Retinal pigment epithelial cell (primary cell): ENCODE measurements at places on chromosomes 4 and X.

- DNase-seq: no peak
Observed at GRCh38 chr4:71210823-71211222, 128.0 kb upstream of the SLC4A4 start.

GRCh38 chr4:46698891-46699290 lies 210.2 kb downstream of the COX7B2 start:
- no peak for DNase-seq

- no peak for DNase-seq
Observed at GRCh38 chr4:108030332-108030731, 40.6 kb downstream of the HADH start.

GRCh38 chr4:69832326-69833030 lies 27.5 kb downstream of the SULT1E1 start:
- no peak for DNase-seq

DNA sequence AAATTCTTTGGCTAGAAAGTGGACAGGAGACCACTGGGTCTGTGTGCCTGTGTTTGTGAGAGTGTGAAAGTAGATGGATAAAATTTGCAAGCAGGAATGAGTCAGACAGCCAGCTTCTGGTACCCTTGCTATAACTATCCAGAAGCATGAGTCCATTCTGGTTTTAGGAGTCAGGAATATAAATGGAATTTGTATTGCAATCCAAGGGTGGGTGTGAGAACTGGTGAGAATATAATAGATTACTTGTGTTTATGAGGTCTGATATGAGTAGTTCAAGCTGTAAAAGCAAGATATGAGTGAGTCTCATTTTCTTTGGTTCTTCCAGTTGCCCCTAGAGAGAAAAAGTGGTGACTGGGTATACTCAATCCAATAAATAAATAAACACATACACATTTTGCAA lies 212.7 kb upstream of the TAPT1 start:
- DNase-seq: no peak

DNA sequence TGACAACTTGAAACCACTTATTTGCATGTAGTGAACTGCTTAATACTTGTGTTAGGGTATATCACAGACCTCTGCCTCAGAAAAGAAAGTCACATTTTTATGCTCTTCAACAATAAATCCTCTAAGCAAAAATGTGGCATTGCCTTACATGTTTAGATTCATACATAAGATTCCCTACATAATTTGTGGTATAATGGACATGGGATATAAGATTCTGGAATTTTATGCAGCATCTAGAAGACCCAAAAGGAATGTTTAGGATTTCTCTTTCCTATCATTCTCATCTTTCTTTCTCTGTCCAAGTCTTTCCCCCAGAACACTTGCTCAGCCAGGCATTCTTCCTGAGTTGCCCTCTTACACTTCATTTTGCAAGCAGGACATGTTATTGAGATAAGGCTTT lies 37.7 kb upstream of the TET2 start:
- no peak for DNase-seq

GRCh38 chr4:119653990-119654389 lies 25.4 kb upstream of the PDE5A start:
- DNase-seq: no peak

DNA sequence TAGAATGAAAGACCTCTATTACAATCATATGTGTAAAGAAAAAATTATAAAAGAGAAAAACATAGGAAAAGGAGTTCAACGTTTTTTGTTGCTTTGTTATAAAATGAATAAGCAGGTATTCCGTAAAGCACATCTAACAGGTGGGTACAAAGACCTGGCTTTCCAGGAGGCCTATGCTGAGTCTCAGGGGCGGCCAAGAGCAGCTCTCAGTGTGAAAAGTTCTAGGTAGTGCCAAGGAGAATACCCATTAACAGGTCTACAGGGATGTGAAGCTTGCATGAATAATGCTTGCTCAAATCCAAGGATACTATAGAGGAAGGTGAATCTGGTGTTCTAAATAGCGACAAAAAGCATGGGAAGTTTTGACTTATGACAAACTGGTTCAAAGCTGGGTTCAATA lies 944.4 kb downstream of the PDHA2 start:
- DNase-seq: no peak

GRCh38 chr4:56211202-56211601 lies 176.1 kb downstream of the AASDH start:
- DNase-seq: no peak

- no peak for DNase-seq
Observed at GRCh38 chrX:86137071-86137470, 11.2 kb upstream of the DACH2 start.

- no peak for DNase-seq
Observed at GRCh38 chr4:56704089-56704871, 23.2 kb upstream of the HOPX start.

GRCh38 chrX:39689376-39690104 lies 408.2 kb downstream of the BCOR start:
- DNase-seq: no peak

DNA sequence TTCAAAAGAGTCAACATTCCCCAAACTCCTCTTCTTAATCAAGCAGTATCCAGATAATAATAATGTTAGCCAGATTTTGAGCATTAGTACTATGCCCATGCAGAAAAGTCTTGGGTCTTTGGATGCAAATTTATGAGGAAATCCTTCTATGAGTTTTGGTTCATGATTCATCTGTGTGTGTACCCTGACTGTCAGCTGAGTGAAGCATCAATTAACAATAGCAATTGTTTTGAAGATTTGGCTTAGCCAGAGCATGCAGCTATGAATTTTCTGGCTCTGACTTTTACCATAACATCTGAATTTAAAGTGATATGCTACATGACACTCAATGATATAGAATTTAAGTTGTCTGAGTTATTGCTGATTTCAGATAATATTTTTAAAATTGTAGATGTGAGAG lies 145.8 kb downstream of the KLHL4 start:
- DNase-seq: no peak

DNA sequence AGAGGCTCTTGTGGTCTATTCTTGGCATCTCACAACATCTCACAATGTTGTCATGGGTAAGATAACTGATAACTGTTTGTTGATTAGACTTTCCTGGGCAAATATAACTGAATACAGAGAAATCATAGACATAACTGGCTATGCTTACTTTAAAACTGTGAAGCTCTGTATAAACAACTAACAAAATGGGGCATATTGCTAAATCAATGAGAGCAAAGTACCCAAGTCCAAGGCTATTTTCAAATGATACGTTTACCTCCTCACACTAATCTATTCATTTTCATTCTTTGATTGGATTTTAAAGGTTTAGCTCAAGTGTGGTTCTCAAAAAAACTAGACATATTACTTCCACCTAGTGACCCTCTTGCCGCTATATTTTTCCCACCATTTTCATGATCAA lies 38.6 kb downstream of the AMELX start:
- no peak for DNase-seq

DNA sequence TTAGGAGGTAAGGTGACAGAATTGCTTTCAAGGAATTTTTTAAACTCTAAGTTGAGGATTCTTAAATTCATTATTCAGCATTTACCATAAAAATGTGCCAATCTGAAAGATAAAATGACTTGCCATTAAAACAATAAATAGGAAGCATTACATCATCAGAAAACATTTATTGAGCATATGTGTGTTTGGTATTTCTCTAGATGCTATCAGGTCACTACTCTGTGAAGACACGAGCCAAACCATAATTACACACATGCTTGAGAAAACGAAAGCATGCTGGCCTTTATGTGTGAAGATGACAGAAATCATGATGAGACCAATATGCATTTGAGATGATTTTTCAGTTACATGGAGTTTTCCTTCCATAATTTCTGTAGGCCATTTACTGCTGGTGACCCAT lies 12.3 kb upstream of the IL21 start:
- no peak for DNase-seq

DNA sequence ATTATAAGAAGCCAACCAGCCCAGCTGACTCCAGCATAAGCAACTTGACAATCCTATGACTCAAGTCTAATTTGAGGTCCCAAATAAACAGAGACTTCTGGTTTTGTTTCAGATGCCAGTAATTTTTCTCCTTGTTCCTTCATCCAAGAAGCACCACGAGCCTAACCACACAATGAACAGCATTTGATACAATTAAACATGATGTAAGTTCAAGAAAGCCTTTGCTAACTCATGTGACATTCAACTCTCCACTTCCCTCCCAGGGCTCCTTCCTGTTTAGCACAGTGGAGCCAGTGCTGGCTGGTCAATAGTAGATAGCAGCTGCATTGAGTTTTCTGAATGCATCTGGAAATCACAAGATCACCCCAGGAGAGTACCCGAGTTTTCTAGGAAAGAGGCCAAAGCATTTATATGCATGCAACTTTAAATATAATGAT lies 206.3 kb downstream of the ARHGAP24 start:
- DNase-seq: peak; percentile 88

GRCh38 chrX:20664774-20665173 lies 398.1 kb upstream of the RPS6KA3 start:
- DNase-seq: no peak

- no peak for DNase-seq
Observed at GRCh38 chr4:25993395-25994185, 79.6 kb downstream of the SMIM20 start.

DNA sequence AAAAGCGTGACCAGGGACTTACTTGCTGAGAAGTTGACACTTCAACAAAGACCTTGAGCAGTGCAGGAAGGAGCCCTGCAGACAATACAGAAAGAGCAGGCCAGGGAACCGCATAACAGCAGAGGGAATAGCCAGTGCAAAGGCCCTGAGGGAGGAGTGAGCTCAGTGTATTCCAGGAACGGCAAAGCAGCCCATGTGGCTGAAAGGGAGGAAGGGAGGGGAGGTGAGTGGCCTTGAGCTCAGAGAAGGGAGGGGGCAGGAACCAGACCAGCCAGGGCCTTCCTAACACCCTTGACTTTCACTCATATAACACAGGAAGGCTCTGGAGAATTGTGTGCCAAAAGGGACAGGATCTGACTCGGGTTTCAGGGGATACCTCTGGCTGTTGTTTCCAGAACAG lies 112.2 kb downstream of the BCOR start:
- DNase-seq: no peak

- no peak for DNase-seq
Observed at GRCh38 chr4:99071159-99071558, 17.4 kb downstream of the ADH5 start.

GRCh38 chrX:67574696-67575095 lies 30.9 kb downstream of the AR start:
- no peak for DNase-seq

DNA sequence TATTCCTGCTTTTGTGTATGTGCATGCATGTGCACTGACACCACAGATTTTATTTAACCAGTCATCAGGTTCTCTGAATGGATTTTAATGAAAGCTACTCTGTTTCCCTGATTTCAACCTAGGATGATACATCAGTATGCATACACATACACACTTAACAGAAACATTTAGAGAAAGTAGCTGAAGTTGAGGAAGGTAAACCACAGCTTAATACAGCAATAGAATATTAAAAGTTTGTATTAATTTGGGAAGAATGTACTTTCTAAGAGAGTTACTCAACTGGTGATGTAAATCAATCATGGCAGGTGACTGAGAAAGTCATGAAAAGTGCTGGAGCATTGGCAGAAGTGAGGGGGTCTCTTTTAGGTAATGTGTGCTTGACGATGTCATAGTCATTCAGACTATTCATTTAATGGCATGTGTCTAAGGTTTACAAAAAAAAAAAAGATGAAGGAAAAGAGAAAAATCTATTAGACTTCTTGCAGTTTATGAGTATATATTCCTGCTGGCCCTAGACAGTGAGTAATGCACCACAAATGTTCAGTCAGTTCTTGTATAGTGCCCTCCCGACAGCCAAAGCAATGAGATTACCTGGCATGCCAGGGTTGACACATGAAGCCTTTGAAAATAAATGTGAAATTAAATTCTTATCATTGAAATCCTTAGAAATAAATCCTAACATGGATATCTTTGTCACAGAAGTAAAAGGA lies 187.6 kb downstream of the RAPGEF2 start:
- DNase-seq: peak; percentile 46

DNA sequence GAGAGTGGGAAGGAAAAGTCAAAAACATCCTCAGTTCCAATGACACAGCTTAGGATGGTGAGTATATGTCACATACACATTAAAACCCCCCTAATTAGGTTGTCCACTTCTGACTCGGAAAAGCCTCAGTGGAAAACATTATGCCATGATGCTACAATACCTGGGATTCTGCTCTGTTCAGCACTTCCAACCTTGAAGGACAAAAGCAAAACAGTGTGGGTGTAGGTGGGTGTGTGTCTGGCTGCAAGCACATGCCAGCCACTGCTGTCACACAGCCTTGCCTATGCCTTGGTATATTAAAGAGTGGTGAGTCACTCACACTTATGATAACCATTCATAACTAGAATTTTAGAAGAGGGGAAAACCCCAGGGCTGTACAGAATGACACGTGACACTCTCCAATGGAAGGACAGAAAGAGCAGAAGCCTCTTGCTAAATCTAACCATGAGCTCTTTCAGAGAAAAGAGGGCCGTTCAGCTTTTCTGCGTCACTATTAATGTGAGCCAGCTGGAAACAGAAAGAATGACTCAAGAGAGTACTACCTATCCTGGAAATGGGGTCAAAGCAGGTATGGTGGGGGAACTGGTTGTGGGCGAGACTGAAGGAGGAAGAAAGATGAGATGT lies 159.6 kb downstream of the TET2 start:
- DNase-seq: no peak

- no peak for DNase-seq
Observed at GRCh38 chr4:24121395-24122175, 231.7 kb upstream of the PPARGC1A start.

DNA sequence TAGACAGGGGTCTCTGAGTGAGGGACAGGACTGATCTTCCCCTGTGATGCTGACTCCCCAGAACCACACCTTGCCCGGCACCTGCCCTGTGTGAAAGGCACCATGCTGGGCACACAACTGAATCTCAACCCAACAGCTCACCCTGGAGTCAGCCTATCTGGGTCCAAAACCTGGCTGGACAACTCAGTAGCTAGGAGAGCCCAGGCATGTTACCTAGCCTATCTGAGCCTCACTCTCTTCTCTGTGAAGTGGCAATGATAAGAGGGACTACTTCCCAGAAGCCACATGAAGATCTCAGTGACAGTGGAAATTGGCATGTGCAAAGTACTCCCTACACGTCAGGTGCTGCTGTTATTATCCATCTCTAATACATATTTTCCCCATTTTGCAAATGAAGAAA lies 44.8 kb upstream of the PPP2R2C start:
- DNase-seq: no peak
